ENCODE measurements at places on chromosomes 11 and 22.
A peak's percentile ranks its signal among the peaks of the same experiment; 100 is the strongest.

DNA sequence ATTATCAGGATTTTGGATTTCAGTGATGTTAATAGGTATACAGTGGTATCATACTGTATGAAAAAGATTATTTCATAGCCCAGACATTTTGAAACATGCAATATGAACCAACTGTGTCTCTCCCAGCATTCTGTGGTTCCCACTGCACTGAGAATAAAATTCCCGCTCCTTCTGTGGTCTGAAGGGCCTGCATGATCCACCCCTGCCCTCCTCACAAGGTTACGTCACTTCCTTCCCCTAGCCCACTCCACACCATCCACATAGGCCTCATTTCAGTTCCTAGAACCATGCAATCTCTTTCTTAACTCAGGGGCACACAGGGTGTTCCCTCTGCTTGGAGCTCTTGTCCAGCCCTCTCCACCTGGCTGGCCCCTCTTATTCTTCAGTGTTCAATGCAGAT lies 103.1 kb downstream of the TSPAN18 start:
- DNase-seq: no peak

GRCh38 chr11:250740-251299 lies 14.0 kb downstream of the PSMD13 start:
- DNase-seq: peak; percentile 80

GRCh38 chr11:78938971-78939370 lies 364.3 kb upstream of the NARS2 start:
- DNase-seq: no peak

GRCh38 chr22:24069721-24070120 lies 58.6 kb downstream of the CABIN1 start:
- DNase-seq: no peak

DNA sequence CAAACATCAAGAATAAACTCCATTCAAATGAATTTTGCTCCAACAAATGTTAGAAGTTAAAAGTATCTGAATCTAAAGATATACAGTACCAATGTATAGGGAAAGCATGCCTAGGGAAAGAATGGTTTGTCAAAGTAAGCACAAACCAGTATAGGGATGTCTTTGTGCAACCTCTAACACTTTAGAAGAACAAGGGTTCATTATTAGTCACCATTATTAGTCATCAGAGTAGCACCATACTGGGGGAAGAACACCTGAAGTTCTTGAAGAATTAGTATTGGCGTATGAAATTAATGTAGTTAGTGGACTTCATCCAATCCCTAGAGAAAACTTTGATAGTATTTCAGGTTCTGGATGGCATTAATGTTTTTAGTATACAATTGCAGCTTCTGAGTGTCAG lies 943.7 kb downstream of the METTL15 start:
- DNase-seq: no peak

GRCh38 chr11:2798951-2799761 lies 86.4 kb downstream of the CDKN1C start:
- DNase-seq: no peak

DNA sequence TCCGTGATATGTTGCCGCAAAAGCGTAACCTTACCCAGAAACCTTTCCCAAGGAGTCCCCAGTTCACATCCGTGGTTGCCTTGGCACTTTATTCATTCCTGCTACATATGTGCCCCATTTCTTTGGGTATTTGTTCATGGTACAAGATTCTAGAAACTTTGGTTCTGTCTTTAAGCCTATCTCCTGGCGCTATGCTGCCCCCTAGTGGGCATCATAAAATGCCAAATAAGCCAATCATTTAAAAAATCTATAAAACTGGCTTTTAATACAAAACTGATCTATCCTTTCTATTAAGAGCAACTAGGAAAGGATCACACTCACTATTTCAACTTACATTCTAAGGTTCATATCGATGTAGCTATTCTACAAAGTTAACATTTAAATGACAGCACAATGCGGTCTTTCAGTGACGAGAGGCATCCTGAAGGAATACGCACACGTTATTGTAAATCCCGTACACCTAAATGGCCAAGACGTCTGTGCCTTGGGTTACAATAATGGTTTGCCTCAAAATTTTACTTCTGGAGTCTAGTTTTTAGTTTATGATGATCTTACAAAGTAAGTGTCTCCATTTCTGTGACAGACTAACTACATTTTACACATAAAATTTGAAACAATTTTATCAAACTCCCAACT lies 16.2 kb downstream of the PIWIL3 start:
- DNase-seq: peak; percentile 31

DNA sequence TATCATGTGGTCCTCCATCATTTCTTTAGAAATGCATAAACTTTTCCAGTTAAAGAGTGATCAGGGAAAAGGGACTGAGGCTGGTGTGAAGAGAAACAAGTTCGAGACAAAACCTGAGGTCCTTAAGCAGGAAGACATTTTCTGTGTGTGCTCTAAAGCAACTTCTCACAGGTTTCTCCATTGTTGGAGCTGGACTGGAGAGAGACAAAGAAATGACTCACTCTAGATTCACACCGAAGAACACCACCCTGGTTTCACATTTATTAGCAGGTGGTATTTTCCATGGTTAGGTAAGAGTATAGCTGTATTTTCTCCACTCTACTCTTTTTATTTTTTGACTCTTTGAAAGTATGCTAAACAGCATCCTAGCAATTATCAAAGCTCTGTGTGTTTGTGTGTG lies 736.4 kb downstream of the KCNA4 start:
- DNase-seq: no peak

DNA sequence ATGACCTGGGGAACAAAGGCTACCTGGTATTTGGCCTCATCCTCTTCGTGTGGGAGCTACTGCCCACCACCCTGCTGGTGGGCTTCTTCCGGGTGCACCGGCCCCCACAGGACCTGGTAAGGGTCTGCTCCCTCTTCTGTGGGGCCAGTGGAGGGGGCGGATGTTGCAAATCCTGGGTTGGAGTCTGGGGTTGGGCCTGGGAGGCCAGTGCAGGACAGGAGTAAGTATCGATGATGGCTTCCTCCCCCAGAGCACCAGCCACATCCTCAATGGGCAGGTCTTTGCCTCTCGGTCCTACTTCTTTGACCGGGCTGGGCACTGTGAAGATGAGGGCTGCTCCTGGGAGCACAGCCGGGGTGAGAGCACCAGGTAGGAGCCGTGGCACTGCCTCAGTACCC lies 2.7 kb downstream of the GPR137 start:
- no peak for DNase-seq

GRCh38 chr11:111403051-111403726 lies 24.1 kb upstream of the POU2AF1 start:
- no peak for DNase-seq

- peak; percentile 13 for DNase-seq
Measured at GRCh38 chr11:116948391-116948790, 111.0 kb upstream of the APOA1 start.

DNA sequence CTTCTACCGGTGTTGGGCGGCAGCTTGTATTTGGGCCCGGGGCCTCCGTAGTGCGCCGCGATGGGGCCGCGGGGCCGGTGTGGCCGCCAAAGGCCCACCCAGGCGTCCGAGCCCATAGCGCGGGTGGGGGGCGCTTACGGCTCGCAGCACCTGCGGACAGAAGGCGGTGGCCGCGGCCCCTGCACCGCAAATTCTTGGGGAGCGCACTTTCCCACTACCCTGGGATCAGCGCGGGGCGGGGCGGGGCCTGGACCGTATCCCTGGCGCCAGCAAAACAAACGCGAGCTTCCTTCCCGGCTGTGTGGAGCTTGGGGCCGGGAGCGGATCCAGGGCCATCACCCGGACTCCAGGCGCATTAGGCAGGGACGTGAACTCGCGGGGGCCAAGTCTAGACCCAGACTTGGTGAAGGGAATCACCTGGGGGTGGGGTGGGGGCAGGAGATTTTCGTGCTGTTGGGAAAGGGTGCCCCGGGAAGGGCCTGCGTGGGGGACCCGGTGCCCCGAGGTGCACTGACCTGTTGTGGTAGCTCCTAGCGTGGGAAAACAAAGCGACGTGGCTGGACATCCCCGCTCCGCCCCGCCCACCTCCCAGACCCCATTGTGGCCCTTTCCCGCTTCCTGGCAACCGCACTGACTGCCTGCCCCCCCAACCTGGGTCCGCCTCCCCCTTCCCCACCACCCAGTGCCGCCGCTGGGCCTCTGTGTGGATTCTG lies 2.3 kb upstream of the TYMP start:
- DNase-seq: no peak

- DNase-seq: no peak
Measured at GRCh38 chr11:18676803-18677202, 21.8 kb upstream of the TMEM86A start.

- DNase-seq: peak; percentile 62
Measured at GRCh38 chr22:22060200-22061084, 77.9 kb upstream of the TOP3B start.

DNA sequence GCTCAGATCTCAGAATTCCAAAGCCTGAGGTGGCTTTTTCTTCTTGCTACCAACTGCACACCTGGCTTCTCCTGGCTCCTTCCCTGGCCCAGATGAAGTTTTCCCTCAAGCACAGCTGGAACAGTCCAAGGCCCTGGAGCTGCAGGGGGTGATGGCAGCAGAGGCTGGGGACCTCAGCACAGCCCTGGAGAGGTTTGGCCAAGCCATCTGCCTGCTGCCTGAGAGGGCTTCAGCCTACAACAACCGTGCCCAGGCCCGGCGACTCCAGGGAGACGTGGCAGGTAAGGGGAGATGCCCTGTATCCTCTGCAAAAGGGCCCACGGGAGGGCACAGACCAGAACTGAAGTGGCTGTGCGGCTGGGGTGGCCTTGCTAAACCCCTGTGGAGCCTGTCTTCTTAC lies 1.2 kb downstream of the TTC36 start:
- no peak for DNase-seq

GRCh38 chr11:1553808-1554594 lies 18.1 kb downstream of the DUSP8 start:
- no peak for DNase-seq

GRCh38 chr11:130873761-130874160 lies 42.5 kb downstream of the SNX19 start:
- no peak for DNase-seq

- DNase-seq: peak; percentile 80
Measured at GRCh38 chr22:44701824-44702478, at the start of gene PRR5. Gene PRR5, plus strand, starts transcription at chr22:44702204. Its CDS starts 271 bp downstream, at chr22:44702475.

DNA sequence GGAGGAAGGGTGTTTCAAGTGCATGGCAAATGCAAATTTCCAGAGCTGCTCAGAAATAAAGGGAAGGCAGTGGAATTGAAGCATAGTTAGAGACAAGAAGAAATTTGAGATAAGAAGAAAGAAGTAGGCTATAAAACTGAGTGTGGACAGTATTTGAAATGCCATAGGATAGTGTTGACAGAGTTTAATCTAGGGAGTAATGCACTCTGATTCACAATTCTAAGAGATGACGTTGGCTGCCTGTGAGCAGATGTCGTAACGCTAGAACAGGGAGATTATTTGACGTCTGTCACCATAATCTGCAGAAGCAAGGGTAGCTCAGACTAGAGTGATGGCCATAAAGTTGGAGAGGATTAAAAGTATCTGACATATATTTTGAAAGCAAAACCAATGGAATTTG lies 389.9 kb upstream of the KIRREL3 start:
- DNase-seq: no peak

- DNase-seq: no peak
Measured at GRCh38 chr11:27296497-27296896, 66.5 kb downstream of the CCDC34 start.

DNA sequence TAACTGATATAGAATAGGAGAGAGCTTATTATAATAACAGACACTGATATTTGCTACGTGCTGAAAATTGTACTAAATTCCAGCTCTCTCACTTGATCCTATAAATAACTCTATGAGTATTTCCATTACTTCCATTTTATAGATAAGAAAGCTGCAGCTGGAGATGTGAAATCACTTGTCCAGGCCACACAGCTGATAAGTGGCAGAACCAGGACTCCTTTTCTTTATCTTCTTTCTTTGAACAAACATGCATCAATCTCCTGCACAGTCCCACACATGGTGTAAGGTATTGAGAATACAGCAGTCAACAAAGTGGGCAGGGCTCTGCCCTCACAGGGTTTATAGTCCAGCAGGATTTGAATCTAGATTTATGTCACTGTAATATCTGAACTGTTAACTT lies 652.1 kb downstream of the NELL1 start:
- no peak for DNase-seq

GRCh38 chr11:92739491-92739890 lies 230.0 kb upstream of the MTNR1B start:
- no peak for DNase-seq

DNA sequence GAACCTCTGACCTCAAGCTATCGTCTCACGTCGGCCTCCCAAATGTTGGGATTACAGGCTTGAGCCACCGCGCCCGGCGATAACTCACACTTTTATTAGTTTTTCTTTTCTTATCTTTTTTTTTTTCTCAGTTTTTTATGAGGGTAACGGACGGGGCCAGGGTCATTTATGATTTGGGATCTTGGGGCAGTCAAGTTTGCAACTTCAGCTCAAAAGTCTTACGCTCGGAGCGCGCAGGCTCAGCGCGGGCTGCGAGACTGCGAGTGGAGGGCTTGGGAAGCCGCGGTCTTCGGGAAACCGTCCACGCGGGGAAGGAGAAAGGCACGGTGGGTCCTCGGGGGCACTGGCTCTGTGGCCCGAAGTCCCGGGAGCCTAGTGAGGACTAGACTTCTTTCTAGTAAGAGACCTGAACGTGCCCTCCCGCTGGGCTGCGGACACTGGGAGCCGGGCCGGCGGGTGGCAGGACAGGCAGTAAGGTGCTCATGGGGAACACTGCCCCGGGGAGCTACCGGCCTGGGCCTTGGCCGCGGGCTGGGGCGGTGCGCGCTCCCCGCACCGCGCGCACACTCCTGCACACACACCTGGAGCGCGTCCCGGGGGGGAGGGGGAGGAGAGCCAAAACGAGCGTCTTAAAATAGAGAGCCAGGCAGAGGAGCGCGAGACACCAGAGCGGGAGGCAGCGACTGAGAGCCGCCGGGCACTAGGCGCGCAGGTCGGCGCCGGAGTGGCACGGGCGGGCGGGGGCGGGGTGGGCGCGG lies 476 bp upstream of the BARX2 start:
- DNase-seq: peak; percentile 23

DNA sequence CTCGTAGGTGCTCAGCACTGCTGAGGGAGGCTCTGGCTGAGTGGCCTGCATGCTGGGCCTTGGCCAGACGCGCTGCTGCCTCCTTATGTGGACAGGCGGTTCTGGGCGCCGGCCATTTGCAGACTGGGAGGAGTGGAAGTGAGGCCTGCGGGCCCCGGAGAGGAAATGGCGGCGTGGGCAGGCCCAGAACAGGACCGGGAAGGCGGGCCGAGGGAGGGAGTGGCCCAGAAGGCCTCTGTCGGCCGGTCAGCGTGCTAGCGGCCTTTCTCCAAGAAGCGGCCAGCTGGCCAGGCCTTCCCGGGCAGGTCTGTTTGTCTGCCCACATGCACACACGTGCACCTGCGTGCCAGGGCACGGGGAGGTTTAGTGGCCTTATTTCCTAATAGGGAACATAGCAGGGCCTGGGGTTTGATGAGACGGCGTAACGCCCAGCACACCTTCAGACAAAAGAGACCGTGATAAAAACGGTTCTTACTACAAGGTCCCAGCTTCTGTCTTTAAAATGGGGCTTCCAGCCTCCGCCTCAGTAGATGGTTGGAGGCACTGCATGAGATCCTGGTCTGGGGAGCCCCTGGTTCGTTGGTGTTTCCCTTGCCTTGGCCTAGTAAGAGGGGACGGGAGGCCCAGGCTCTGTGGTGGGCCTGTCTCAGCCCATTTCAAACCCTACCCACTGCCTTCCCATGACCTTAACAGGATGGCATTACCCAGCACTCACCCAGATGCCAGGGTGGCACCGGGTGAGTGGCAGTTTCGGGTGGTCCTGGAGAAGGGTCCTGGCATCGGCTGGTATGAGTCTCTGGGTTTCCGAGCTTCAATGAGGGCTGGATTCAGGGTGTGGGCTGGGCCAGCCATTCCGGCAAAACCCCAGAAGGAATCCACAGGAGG lies 65.1 kb upstream of the PPARA start:
- DNase-seq: no peak

GRCh38 chr11:7525424-7525823 lies 11.6 kb downstream of the PPFIBP2 start:
- no peak for DNase-seq

All from activated naive CD8-positive, alpha-beta T cell treated with anti-CD3 and anti-CD28 coated beads for 36 hours (primary cell).